Fibroblast of upper back skin (primary cell): ENCODE measurements at places on chromosomes 5 and 9.

DNA sequence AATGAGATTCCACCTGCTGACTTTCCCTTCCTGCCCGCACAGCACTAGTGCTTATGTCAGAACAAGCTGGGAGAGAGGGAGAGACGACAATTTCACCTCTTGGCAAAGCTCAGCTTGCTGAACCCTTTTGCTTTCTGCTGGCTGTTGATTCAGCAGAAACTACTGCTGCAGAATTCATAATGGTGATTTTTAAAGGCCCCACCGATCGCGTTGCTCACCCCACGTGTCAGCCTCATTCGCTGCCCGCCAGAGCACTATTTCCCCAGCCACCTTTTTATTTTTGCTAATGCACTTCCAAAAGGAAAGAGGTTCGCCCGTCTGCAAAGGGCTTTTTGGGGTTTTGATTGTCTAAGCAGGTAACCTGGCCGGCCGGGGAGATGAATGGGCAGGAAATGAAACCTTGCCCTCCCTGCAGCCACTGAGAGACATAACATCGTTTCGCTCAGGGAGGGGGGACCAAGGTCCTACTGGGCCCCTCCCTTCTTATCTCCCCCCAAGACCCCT, 1.3 kb downstream of the PPP2R2B start:
- no peak for DNase-seq

DNA sequence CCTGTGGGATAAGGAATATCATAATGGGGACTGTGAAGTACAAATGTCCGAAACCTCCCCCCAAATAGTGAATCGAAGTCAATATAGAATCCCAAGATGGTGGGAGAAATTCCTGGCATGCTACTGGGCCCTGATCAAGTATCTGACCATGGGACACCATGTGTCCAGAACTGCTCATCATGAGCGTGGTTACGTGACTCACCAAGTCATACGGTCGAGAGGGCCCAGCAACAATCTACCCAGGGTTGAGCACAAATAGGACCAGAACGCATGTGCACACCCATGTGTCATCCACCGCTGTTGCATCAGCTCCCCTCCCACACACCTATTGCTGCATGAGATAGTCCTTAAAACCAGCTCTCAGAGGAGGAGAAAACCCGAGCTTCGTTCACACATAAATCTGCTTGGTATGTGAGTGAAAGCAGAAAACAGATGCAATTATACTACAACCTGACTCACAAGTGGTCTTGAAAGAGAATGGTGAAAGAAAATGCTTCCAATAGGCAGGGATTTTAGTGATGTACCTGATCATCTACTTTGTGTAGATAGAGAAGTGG, 353.2 kb downstream of the CWC27 start:
- DNase-seq = peak; percentile 61

- DNase-seq = no peak
Observed at GRCh38 chr5:157456301-157456700, 3.7 kb upstream of the NIPAL4 start.

DNA sequence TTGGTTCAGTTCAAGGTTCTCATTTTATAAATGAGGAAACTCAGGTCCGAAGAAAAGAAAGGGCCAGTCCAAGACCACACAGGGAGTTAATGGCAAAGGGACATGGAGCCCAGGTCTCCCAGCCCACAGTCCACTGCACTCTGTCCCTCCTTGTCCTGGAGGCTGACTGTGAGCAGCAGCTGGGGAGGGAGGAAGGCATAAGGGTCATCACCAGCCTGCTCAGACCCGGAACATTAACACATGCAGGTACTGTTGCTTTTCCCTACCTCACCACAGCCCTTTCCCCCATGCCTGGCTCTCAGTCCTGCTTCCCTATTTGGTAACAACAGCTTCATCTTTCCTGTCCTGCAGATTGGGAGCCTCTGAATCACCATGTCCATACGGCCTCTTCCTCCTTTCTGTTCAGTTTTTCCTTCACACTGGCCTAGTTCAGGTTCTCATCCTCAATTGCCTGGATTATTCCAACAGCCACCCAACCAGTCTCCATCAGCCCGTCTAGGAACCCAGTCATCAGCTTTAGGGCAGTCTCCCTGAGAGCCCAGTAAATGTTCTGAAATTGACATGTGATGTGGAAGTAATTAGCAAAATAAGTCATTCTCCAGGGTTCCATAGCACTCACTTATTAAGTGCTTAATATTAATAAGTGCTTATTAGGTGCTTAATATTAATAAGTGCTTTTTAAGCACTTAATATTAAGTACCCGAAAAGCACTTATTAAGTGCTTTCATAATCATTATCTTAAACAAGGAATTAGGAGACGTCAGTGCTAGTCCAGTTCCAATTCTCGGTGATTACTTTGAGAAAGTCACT, 4.3 kb downstream of the GPX3 start:
- DNase-seq = no peak

DNA sequence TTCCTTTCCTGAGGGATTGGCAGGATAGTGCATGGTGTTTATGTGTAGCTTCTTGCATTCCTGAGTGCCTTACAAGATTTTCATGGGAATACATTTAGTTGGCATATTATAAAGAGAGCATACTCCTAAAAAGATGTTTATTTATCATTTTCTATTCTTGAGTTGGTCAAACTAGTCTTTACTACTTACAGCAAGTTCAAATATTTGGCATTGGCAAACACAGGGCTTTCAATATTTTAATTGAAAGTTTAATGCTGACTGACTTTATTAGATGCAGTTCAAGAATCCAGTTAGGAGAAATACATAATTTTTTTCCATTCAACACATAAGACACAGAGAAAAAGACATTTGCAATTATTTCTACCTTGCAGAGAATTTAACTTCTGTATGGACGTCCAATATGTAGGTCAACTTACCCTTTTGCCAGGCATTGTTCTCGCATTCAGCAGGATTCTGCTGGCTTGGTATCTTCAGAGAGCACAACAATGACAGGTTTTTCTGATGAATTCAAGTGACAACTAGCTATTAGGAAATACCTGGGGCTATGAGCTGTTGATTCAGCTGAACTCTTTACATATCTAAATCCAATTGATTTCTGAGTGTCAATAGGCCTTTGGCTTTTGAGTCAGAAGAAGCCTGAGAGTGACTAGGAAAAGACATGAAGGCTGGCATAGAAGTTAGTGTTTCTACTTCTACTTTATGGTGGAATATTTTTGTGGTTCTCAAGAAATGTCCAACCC, 129.6 kb downstream of the LURAP1L start:
- DNase-seq = no peak

- no peak for DNase-seq
Observed at GRCh38 chr5:53080271-53080670, 29.3 kb downstream of the MOCS2 start.

GRCh38 chr5:158414780-158415179, 555.8 kb upstream of the CLINT1 start:
- DNase-seq = peak; percentile 85

DNA sequence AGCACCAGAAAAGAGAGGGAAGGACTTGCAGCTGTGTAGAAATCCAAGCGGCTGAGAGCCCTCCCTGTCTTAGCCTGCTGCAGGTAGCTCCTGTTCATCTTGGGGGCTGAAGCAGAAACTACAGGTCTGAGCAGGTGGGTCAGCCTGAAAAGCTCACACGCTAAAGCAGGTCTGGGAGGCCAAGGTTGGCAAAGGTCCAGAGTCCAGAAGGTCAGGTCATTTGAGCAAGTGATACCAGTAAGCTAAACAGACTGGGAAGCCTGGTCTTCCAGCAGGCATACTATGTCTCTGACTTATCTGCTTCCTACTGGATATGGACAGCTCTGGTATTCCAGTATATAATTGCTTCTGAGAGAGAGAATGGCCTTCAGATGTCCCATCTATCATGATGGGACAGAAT, 26.2 kb downstream of the PTCD2 start:
- no peak for DNase-seq

GRCh38 chr5:174481737-174482136, 242.6 kb upstream of the MSX2 start:
- DNase-seq = no peak

DNA sequence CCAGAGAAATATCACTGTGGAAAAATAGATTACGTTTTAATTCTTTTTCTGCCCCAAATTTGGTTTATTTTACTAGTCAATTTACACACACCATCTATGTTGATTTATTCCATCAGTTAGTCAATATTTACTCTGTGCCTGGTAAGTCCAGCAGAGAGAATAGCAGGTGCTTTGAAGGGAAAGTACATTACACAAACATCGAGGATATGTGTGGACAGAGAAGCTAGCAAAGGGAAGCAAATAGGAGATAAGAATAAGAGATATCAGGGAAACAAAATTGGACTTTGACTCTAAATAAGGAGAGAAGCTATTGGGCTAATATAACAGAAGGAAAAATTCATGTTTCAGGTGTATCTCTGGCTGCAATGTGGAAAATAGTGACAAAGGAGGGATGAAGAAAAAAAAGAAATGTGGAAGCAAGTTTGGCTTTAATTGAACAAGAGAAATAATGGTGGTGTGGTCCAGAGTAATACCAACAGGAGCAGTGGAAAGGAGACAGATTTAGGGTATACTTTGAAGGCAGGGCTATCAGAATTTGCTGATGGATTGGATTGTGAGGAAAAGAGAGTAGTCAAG, 587.7 kb upstream of the CDH6 start:
- DNase-seq = no peak

DNA sequence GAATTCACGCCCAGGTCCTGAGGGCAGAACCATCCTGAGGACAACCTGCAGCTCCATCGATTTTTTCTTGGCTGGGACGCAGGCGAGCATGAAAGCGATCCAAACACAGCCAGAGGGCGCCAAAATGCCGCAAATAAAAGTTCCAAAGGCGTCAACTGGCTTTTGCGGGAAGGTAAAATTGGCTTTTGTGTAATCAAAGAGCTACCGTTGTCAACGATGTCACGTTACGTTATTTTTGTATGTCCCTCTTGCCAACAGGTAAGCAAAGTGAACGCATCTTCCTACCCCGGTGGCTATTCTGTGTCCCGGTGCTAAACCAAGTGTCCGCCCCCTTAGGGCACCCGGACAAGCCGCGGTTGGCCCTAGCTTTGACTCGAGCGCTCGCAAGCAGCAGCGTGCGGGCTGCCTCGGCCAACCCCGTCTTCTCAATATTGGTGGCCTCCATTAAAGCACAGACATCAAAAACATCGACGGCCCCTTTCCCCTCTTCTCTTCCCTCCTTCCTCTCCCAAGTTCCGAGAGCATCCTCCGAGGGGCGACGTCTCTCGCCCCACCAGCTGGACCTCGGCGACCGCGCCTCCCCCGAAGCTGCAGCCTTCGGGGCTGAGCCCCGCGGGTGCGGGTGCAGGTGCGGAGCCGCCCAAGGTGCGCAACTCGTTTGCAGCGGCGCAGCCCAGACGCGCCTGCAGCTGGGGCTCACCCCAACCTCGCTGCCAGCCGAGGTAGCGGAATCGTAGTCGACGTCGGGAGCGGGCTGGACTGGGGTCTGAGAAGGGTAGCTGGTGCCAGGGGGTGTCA, 1.1 kb upstream of the BASP1 start:
- peak; percentile 79 for DNase-seq

DNA sequence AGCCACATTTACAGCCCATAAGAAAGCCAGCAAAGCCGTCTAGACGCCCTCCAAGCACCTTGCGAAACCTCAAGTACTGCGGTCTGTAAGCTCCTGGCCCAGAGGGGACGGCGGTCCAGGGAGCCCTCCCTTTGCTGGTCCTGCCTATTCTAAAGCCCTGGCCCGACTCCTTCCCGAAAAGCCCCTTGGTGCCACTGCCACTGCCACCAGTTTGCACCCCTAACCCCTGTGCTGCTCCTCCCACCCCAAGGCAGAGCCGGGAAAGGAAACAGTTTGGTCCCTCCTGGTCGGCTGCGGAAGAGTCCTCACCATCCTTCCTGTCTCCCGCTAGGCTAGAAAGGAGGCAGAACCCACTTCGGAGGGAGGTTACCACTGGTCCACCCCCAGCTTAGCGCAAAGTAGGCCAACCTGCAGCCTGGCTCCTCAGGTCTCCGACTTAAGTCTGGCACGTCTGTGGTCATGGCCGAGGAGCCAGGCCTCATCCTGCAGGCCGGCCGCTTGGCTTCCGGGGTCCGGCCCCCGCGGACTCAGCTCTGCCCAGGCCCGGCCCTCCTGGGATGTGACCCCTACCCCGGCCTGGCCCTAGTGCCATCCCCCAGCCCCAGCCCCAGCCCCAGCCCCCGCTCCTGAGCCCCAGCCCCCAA, 916 bp downstream of the TOR1A start:
- no peak for DNase-seq

DNA sequence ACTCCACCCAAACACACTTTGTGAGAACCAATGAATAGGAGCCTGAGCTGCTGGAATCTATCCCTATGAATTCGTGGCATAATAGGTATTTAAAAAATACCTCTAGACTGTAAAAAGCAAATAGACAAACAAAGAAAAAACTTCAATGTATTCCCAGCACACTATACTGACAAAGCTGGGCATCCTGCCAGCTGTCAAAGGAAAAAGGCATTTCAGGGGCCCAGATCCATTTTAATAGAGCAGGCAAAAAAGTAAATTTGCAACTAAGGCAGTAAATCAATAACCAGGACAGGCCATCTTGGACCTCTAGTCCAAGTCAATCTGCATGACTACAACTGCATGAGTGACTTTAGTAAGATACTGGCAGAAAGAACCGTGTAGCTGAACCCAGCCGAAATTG, 25.6 kb upstream of the LARP1 start:
- no peak for DNase-seq

DNA sequence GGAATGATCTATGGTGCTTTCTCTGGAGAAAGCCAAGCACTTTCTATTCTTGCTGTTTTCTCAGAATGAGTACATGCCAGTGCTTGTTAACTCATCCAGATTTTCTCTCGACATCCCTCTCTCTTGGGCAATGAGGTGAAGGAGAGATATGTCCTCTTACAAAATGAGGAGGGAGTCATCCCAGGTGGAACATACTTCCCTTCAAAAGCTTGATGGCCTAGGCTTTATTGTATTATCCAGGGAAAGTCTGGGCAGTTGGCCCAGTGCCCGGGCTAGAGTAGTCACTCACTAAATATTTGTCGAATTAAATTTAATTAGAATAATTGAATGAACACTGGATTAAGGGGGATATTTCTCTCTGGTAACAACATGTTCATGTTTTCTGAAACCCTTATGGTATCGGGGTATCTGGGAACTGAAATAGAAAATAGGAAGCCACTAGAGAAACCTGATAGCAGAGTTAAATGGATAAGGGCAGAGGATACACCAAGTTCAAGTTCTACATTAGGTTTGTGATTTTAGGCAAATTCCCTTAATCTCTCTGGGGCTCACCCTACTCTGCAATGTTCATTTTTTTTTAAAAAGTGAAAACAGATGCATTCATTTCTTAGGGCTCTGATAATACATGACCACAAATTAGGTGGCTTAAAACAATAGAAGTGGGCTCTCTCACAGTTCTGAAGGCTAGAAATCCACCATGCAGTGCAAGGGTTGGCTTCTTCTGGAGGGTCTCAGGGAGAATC, 99.6 kb downstream of the LIFR start:
- peak; percentile 48 for DNase-seq

- DNase-seq = no peak
Observed at GRCh38 chr5:14945450-14945849, 73.9 kb upstream of the ANKH start.
